ENCODE measurements at places on chromosomes 16 and 17.

DNA sequence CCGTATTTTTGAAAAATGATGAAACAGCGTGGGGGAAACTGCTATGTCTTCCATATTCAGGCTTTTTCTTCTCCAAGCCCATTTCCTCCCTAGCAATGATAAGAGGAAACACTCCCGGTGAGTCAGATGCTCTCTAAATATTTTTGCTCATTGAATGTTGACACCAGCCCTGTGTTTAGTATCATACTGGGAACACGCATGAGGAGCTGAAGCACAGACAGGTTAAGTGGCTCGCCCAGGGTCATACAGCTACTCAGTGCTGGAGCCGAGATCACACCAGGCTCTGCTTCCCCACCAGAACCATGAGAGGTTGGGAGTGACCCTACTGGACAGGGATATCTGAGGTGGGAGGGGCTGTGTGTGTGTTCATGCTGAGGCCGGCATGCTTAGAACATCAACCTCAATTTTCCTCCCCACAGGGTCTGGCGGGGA is 37.8 kb upstream of the ADGRG1 start:
- DNase-seq, result no peak

GRCh38 chr16:70520612-70521297 is 2.6 kb downstream of the COG4 start:
- no peak for DNase-seq

GRCh38 chr17:60604686-60605334 is 4.8 kb downstream of the PPM1D start:
- no peak for DNase-seq

DNA sequence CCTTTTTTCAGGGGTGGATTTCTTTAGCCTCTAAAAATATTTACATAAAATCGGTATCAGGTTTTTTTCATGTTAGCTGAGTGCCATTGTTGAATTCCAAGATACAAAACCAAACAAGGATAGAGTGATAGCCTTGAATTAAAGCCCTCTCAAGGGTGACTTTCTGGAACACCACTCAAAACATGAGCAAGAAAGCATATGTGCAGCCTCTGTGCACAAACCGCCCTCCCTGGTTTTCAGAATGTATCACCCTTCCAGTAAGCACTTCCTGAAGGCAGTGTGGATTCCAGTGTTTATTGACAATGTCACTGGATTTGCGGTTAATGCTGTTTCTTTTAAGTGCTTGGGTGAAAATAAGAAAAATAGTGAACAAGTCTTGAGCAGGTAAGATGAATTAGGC is 597.7 kb downstream of the TMEM114 start:
- no peak for DNase-seq

DNA sequence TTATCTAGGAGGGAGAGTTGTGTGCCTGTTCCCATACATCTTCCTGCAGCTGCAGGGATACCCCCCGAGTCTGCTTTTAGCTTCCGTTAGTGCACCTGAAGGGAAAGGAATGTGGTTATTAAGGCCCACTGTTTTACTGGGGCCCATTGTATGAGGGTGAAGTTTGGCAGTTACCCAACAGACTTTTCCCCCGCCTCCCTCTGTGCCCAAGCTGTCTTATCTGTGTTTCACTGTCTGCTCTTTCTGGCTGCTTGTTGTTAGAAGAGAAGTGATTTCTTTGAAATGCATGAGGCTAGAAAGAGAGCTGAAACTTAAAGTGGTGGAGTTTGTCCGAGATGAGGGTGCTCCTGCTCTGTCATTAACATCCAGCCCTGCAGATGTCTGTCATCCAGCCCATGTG is 7.4 kb upstream of the OR1A2 start:
- DNase-seq, result no peak

GRCh38 chr16:73197598-73197997 is 149.7 kb upstream of the ZFHX3 start:
- DNase-seq, result no peak

DNA sequence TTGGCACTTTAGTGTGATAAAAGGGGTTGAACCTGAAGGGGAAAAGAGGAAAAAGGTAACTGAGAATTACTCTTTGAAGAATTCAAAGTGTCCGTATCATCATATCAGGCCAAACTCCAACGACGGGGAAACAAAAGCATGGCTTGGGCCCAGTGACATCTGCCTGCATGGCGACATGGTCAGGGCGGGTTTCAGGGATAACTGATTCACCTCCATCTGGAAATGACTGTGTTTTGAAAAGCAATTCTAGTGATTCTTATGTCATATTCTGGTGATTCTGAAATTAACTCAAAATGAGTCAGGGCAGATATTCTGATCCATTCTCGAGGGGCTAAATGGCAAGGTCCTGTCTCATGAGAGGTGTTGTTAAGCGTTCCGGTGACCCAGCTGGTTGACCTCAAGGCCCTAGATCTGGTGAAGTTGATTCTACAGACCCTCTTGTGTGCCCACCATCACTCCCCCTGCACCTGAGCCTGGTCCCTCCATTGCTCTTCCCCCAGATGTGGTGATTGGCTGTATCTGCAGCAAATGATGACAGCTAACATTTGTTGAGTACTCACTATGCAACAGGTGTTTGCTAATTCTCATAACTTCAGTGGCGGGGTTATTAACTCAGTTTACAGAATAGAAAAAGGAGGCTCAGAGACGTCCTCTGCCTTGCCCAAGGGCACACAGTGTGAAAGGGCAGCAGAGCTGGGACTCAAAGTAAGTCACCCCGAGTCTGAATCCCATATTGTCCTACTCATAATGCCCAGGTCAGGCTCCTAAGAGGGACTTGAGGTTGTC is 251.8 kb downstream of the MAF start:
- DNase-seq, result no peak

GRCh38 chr17:71725811-71726210 is 395.0 kb upstream of the SOX9 start:
- no peak for DNase-seq

DNA sequence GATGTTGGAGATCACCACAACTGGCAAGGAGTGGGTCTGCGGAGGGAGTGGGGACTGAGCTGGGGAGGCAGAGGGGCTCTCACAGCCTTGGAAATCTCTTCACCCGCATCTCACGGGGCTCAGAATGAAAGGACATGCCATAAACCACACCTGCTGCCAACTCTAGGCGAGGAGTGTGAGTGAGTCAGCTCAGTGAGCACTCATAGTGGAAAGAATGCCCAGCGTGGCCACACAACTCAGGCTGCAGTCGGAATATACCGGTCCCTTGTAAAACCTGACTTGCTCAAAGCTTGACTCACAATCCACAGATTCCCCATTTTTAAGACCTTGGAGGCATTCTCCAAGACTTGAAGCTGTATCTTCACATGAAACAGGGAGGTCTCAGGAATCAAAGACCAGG is 36.7 kb downstream of the STAT5A start:
- no peak for DNase-seq

DNA sequence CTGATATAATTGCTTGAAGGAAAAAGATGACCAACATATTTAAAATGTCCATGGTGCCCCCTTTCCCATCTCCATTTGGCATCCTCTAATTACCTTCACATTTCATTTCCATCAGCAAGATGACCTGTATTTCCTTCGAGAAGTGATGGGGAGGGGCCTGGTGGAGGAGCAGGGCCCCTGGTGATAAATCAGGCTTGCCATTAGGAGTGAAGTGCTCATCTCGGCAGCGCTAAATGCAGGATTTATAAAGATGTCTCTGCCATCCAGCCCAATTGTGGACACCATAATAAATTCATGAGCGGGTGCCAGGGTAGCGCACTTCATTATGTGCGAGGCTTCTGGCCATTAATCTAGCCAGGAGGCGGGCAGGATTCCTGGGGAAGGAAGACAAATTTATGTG is 101.5 kb upstream of the IRX6 start:
- no peak for DNase-seq

GRCh38 chr17:78939615-78940014 is 14.4 kb upstream of the TIMP2 start:
- no peak for DNase-seq

- no peak for DNase-seq
These were observed 4.3 kb downstream of the ZNF629 start for GRCh38 chr16:30782486-30783279.

DNA sequence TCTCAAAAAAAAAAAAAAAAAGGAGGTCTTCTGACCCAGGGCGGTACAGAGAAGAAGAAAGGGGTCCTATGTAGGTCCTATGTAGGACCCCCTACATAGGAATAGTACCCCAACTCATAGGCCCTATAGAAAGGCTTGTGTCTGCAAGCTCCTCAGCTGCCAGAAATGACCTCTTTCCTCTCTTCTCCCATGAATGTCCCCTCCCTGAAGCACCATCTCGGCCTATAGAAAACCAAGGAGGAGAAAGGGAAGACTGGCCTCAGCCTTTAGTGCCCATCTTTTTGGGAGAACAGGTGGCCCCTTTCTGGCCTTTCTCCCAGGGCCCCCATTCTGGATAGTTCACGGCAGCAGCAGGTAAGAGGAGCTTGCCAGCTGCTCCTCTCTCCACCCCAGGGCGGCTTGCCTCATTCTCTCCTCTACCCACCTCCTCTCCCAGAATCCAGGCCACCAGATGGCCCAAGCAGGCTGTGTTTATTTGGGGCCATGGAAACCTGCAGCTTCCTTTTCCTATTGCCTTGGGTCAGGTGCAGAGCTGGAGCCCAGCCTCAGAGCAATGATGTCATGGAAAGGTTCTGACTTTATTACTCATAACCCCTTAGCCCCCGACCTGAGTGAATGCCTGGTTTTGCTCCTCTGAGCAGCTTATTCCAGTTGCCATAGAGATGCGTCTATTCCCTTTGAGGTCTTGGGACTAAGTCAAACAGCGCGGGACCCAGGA is 1.6 kb upstream of the MRPL58 start:
- DNase-seq, result no peak
